ENCODE measurements at places on chromosomes 11 and 22.

DNA sequence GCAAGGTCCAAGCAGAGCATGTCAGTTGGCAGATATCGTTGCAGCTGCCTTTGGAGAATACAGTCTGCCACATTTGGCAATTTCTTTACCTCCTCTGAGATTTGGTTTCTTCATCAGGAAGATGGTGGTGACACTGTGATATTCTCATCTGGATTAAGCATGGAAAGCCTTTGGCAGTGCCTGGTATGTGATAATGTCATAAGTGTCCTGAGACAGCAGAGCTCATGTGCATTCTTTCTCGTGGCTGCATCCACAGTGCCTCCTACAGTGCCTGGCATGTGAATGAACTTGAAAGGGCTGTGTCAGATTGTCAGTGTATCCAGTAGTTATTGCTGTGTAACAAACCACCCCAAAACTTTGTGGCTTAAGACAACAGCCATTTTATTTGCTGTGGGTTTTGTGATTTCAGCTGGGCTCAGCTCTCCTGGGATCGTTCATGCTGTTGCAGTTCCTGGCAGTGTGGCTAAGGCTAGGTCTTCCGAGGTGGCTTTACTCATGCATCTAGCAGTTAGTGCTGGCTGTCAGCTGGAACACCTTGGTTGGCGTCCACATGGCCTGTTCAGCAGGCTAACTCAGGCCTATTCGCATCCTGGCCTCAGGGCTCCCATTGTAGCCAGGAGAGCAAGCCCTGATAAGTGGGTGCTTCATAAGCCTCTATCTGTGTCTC is 35.7 kb upstream of the MICAL2 start:
- DNase-seq = no peak

DNA sequence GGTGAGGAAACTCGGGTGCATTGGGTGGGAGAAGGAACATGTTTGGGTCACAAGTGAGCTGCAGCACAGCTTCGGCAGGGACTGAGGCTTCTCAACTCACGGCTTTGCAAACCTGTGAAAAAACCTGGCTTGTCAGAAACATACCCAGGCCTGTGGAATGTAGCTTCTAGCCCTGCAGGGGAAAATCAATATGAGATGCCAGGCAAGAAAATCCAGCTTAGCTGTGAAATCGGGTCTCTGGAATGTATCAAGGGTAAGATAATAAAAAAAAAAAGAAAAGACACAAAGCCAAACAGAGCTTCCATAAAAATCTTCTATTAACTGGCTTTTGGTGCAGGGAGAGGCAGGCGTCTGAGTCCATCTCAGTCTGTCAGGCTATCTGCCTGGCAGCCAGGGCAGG is 28.5 kb downstream of the UQCR10 start:
- DNase-seq = no peak

DNA sequence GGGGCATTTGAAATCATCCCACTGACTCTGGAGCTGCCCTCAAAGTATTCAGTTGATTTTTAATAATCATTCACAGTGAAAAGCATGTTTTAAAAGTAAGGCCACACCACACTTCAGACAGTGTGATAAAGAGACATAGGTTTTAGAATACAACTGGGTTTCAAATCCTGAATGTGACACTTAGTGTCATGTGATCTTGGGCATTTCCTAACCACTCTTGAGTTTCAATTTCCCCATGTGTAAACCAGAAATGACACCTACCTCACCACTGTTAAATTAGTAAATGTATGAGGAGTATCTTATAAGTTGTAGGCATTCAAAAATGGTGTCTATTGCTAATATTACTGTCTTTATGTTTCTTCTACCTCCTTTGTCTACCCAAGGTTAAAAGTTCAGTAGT is 5.4 kb downstream of the TMEM123 start:
- DNase-seq = no peak

- no peak for DNase-seq
Observed at GRCh38 chr11:803770-804598, 1.0 kb downstream of the PIDD1 start.

DNA sequence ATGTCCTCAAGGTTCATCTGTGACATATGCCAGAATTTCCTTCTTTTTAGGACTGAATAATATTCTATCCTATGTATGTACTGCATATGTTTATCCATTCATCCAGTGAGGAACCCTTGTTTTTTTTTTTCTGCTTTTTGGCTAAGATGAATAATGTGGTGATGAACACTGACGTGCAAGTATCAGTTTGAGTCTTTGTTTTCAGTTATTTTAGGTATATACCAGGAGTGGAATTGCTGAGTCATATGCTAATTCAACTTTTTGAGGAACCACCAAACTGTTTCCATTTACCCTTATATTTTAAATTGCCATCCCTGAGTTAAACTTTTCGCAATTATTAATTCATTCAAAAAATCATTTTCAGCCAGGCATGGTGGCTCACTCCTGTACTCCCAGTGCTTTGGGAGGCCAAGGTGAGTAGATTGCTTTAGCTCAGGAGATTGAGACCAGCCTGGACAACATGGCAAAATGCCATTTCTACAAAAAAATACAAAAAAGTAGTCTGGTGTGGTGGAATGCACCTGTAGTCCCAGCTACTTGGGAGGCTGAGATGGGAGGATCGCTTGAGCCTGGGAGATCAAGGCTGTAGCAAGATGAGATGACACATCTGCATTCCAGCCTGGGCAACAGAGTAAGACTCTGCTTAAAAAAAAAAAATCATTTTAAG is 64.2 kb downstream of the MICAL2 start:
- peak; percentile 26 for DNase-seq

- DNase-seq = peak; percentile 46
Observed at GRCh38 chr11:111707039-111707690, 59.0 kb downstream of the PPP2R1B start.

- no peak for DNase-seq
Observed at GRCh38 chr22:27648853-27649252, 152.7 kb downstream of the MN1 start.

GRCh38 chr11:34223021-34223813 is 117.8 kb downstream of the NAT10 start:
- no peak for DNase-seq

DNA sequence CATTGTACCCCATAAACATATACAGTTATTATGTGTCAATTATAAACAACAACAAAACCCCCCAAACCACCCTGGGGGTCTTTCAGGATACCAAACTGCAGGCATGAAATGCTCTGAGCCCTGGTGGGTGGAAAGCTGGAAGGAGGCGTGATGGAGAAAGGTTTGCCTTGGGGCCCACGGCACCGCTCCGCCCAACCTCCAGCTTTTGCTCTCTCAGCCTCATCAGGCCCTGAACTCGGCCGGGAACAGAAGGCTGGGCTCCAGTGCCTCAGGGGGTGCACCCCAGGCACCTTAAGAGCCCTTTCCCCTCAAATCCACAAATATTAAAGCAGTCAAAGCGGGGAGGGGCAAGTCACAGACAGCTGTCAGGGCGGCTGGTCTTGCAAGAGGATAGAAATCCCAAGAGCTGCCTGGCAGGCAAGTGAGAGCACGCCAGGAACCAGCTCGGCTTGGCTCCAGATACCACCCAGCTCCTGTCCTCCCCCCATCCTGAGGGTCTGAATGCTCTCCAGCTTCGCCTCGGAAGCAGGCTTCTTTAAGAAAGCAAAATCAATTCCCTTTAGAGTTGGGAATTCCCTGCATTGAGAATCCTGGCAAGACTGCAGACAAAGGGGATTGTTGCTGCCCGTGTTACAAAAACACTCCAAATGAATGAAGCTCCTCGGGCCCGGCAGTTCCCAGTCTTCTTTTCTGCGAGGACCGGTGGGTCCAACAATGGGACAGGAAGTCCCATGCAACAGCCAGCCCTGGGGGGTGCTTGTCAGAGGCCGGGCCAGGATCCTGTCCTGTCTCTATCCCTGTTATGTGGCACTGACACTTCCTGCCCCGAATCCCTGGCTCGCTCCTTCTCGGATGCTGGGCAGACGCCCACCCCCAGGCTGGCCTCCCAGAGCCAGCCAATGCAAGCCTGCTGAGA is 80.8 kb downstream of the NAT10 start:
- DNase-seq = no peak

DNA sequence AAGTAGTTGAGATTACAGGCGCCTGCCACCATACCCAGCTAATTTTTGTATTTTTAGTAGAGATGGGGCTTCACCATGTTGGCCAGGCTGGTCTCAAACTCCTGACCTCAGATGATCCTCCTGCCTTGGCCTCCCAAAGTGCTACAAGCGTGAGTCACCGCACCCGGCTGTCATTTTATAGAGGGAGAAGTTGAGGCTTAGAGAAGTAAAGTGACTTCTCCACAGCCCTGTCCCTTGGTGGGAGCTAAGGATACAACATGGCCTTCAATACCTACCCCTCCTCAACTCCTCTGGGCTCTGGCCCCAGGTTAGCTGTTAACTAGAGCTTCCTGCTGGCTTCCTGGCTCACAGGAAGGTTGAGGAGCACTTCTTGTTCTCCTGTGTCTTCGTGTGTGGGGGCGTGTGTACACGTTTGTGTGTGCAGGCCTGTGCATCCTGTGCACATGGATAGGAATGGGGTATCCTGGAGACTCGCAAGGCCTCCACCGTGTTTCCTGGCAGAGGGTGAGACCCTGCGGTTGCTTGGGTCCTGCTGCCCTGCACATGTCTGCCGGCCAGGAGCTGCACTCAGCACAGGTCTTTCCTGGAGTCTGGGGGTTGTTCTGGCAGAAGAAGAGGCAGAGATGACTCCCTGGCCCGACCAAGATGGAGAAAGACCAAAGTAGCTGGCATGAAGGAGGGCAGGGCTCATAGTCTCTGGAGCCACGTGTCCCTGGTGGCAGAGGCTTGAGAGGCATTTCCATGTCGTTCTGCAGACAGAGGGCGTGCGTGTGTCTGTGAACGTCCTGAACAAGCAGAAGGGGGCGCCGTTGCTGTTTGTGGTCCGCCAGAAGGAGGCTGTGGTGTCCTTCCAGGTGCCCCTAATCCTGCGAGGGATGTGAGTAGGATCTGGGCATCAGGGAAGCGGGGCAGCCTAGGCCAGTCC is 2.4 kb downstream of the SIDT2 start:
- DNase-seq = peak; percentile 85

- DNase-seq = no peak
Observed at GRCh38 chr11:2513441-2513840, 68.6 kb downstream of the KCNQ1 start.

- no peak for DNase-seq
Observed at GRCh38 chr11:34256150-34256549, 101.7 kb downstream of the ABTB2 start.

GRCh38 chr22:44330188-44330743 is 17.5 kb upstream of the SHISAL1 start:
- DNase-seq = no peak

GRCh38 chr11:2168286-2169004 is 3.2 kb downstream of the TH start:
- DNase-seq = no peak

DNA sequence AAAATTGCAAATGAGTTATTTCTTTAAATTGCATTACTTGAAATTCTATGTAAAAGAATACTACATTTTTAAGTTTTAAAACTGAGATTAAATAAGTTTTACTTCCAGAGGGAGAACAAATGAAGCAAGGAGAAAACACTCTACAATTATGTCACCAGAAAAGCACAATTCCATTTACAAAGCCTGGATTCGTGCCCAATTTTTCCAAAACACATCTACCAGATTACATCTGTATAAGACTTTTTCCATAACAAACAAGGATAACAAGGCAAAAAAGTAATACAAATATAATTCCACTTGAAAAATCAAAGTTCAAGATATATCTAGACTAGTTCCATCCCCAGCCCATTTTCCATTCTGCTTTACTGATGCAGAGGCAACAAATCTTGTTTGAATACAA is 40.5 kb downstream of the MTMR2 start:
- DNase-seq = no peak

- DNase-seq = peak; percentile 59
Observed at GRCh38 chr22:29359469-29359868, 28.9 kb downstream of the AP1B1 start.

DNA sequence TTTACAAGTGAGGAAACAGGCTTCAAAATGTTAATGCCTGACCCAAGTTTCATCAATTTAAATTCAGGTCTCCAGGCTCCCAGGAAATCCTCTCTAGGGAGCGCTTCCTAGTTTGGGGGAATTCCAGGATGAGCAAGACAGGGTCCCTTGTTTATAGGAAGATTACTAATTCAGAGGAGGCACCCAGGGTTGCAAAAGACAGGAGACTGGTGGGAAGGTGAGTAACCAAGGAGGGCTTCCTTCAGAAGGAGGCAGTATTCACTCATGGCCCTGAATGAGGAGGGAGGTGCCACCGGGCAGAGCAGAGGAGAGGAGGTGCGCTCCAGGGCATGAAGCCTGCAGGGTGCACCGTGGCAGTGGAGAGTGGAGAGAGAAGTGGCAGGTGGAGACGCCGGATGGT is 1.6 kb downstream of the TMEM132A start:
- DNase-seq = no peak

DNA sequence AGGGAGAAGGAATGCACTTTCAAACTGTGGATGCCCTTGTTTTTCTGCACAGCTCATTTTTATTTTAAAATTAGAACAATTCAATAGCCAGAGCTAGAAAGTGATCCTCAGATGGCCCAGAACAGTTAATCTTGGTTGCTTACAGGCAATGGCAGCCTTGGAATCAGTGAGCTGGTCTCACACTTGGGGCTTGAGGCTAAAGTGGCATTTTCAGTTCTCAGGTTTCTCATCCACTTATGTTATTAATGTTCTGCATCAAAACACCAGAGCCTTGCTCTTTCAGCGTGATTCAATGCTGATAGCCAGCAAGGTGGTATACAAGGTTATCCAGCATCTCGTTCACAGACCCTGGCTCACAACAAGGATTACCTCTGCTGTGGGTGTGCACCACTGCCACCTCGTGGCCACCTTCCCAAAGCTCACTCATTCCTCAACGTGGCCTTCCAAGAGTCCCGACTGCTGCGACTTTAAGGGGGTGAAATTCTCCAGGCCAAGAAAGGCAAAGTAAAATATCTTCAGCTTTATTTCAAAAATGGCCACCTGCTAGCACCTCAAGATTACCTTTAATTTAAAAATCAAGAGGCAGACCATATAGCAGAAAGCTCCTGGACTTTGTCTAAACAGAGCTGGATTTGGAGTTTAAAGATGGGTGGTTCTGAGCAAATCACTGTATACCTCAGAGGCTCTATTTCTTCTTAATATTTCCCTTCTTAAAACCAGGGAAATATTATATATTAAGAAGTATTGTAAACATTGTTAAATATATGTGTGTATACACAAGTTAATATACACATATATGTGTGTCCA is 34.2 kb upstream of the FSHB start:
- DNase-seq = peak; percentile 19

GRCh38 chr22:44219101-44219870 is 38.6 kb downstream of the PARVG start:
- no peak for DNase-seq

GRCh38 chr11:82980292-82980691 is 78.8 kb downstream of the DDIAS start:
- no peak for DNase-seq

DNA sequence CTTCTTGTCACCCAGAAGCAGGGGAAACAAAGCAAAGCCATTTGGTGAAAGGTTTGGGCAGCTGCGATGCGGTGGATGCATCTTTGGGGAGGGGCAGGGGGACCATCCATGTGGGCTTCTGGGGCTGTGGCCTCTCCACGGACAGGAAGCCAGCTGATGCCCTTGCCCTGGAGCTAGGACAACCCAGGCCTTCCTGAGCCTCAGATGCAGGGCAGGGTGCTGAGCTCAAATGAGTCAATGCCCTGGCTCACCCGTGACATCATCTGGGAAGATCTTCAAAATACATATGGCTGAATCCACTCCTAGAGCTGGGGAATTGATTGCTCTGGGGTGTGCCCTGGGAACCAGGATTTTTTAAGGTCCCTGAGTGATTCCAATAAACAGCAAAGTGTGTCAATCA is 1418.2 kb downstream of the TBC1D22A start:
- DNase-seq = no peak

GRCh38 chr11:61744181-61744580 is 8.3 kb upstream of the MYRF start:
- DNase-seq = no peak

- DNase-seq = no peak
Observed at GRCh38 chr11:12285106-12285505, 92.3 kb upstream of the PARVA start.
